ENCODE measurements at places on chromosomes 16 and 17.

- DNase-seq: peak; percentile 59
These were observed at the start of gene STAT5B for GRCh38 chr17:42276359-42276608. Gene STAT5B, minus strand, starts transcription at chr17:42276391. Its CDS starts 44,264 bp downstream, at chr17:42232127.

DNA sequence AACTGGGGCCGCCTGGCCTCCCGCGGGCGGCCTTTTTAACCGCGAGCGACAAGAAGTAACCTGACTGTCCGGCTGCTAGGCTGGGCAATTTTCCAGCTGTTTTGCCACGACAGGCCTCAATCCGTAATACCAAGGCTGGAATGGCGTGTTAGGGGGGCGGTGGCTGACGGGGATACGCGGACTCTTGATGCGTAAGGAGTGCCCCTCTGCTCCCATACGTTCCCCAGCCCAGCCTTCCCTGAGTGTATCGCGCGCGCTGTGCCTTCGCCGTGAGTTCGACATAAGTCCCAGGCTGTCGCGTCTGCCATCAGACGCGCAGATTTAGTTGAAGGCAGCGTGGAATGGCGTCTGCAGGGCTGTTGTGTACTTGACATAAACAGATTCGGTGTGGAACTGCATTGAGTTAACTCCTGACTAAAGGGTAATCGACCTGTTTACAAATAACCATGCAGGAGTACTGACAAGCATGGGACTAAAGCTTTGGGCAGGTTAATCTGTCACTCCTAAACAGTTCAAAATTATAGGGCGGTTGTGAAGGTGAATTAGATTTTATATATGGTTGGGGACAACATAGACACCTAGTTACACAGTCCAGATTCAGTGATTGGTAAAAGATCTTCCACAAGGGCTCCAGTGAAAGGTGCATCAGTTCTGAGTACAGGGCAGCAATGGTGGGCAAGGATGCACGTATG lies 16.6 kb upstream of the ERN1 start:
- DNase-seq: peak; percentile 67

GRCh38 chr16:67150833-67151396 lies at the start of gene B3GNT9:
Gene B3GNT9, minus strand, starts transcription at chr16:67150998. Its CDS starts 513 bp downstream, at chr16:67150485.
- DNase-seq: no peak

- DNase-seq: peak; percentile 17
These were observed 70.0 kb upstream of the PMFBP1 start for GRCh38 chr16:72241930-72242329.

GRCh38 chr16:1887711-1888354 lies 15.9 kb upstream of the MEIOB start:
- no peak for DNase-seq

DNA sequence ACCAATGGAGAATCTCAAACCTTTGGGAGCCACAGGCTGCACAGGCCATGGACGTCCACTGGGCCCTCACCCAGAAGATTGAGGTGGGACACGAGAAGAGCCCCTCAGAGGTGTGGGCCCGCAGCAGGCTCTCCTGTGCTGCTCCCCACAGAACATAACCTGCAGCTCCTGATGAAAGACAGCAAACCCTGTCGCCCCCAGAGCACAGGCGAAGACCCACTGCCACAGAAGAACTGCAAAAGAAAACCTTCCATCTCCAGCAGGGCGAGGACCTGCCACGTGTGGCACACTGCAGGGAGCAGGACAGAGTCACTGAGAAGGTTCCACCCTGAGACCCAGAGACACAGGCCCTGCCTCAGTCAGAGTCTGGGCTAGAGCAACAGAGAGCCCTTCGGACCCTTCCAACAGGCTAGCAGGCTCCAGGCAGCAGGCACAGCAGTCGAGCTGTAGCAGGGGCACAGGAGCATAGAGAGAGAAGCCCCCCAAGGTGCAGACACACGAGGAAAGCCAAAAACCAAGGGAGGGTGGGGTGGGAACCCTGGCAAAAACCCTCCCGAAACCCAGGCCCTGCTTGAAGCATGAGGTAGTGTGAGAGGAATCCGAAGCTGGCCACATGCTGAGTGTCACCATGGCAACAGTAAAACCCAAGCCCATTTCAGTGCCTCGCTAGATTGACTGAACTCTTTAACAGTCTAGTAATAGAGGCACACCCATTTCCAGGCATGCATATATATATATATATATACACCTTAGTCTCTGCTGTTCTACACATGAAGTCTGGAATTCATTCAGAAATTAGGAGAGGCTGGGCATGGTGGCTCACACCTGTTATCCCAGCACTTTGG lies 60.0 kb upstream of the CHMP6 start:
- DNase-seq: no peak

DNA sequence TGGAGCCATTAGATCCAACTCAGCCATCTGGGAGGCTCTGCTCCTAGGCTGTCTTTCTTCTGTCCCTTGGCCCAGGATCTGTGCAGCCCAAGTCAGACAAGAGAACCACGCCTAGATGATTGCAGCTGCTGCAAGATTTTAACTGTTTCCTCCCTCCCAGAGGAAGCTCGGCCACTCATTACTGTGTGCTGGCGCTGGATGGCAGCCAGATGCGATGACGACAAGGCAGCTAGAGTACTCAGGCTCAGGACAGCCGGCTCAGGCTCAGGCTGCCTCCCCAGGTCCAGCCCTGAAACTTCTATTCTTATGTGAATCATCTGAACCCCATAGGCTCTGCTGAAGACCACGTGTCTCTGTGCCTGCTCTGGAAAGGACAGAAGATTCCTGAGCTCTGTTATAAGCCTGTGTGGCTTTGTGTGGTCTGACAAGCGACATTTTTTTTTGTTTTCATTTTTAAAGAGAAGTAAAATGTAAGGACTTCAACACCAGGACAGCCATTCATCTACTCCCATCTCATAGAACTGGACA lies 32.1 kb upstream of the FBXW10B start:
- peak; percentile 97 for DNase-seq

DNA sequence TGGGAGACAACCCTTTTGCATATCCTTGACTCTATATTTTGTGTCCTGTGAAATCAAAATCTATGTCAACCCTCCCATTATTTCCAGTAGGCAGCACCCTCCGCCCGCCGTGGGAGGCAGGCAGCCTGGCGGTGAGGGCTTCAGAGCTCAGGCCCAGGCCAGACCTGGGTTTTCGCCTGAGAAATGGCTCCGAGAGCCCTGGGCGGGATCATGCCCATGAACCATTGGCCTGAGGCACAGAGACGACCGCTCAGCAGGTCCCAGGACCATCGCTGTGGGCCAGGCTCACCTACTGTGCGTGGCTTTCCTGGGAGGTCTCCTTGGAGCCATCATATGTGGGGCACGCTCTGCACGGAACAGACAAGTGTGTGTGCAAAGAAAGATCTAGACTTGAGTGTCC lies 6.3 kb upstream of the SLC38A8 start:
- no peak for DNase-seq

DNA sequence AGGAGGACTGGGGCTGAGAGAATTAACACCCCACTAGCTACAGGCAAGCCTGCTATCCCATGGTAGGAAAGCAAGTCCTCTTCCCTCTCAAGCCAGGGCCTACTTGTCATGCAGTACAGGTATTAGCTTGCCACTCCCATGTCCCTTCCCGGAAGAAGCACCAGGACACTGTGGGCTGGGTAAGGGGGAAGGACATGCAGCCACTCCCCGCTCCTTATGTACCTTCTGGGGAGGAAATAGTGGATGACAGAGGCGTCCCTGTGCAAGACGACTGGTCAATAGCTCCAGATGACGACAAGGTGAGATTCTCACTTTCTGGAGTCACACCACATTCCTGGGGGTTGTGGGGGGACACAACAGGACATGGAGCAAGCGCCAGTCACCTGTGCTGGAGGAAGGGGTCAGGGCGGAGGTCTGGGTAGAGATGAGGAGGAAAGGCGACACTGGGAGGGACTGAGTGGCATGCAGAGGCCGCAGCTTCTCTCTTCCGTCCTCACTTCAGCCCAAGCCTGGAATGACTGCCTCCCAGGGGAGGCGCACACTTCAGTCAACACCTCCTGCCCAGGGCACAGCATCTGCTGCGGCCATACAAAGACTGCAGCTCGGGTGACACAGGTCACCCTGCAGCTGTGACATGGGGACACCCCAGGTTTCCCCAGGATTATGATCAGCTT lies 15.1 kb upstream of the FOXJ1 start:
- DNase-seq: no peak

GRCh38 chr17:51507444-51507843 lies 247.1 kb downstream of the UTP18 start:
- no peak for DNase-seq

GRCh38 chr16:50861970-50862411 lies 120.1 kb downstream of the CYLD start:
- DNase-seq: peak; percentile 15

- DNase-seq: no peak
These were observed 33.0 kb upstream of the PRKCB start for GRCh38 chr16:23802776-23803175.

GRCh38 chr17:4003501-4004421 lies 39.5 kb upstream of the ATP2A3 start:
- DNase-seq: no peak

DNA sequence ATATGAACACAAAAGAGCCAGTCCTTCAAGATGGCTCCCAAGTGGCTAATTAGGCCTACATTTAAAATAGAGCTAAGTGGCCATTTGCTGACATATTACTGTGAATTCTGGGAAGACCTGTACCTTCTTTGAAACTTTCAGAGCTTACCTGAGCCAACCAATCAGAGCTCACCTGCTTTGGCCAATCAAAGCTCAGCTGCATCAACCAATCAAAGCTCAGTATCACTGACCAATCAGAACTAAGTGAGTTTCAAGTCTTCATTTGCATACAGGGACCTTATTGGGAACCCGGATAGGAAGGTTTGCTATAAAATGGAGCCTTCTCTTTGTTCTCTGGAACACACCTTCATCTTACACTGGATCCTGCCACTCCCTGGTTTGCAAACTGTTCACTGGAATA lies 63.7 kb downstream of the FOXL1 start:
- DNase-seq: no peak

DNA sequence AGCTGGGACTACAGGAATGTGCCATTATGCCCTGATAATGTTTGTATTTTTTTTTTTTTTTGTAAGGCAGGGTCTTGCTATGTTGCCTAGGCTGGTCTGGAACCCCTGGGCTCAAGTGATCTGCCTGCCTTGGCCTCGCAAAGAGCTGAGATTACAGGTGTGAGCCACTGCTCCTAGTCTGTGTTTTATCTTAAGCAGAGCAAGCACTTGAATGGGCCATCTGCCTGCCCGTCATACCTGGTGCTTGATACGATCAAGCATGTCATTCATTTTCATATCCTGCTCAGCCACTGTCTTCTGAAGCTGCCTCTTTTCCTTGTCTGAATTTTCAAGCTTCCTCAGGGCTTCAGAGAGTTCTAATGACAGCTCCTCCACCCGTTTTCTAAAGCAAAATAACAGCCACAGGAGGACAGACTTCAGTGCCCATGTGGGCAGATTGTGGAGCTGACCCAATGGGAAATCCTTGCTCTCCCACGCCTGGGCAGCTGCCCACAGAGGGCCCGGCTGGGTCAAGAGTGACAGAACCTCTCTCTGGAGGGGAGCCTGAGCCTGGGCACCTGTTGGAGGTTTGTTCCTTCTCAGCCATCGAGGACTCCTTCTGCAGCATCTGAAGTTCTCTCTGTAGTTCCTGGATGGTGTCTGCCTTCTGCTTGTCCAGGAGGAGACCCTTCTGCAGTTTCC lies 36.5 kb downstream of the DHX38 start:
- DNase-seq: no peak

DNA sequence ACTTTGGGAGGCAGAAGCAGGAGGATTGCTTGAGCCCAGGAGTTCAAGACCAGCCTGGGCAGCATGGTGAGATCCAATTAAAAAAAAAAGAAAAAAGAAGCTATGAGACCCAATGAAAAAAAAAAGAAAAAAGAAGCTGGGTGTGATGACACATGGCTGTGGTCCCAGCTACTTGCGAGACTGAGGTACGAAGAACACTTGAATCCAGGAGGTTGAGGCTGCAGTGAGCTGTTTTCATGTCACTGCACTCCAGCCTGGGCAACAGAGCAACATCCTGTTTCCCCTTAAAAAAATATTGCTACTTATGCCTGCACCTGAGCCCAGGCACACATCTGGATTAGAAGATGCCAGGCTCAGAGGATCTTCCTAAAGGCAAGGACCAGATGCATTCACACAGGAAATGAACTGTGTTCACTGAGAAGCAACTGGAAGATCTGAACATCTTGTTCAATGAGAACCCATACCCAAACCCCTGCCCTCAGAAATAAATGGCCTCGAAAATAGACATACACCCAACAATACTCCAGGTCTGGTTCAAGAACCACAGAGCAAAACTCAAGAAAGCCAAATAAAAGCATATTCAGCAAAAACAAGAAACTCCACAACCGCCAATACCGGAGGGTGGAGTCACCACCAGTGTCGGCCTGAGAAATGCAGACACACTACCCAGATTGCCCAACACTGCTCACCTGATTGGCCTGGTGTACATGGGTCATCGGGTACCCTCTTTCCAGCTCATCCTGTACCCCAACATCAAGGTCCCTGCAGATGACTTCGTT lies 4.4 kb downstream of the RNF135 start:
- DNase-seq: no peak

DNA sequence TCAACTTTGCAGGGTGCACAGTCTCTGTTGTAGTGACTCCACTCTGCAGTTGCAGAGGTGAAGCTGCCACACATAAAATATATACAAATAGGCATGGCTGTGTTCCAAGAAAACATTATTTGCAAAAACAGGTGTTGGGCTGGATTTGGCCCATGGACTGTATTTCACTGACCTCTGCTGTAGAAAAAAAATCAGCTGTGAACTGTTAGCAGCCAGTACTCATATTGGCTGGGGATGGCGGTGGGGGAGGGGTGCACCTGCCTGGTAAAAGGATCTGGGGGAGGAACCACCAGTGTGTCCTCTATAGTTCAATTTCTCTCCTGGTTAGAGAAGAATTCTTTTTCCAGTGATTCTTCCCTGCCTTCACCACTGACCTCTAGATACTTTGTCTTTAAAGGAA lies 50.0 kb downstream of the SHISA9 start:
- DNase-seq: no peak

- no peak for DNase-seq
These were observed 18.0 kb upstream of the SLC16A5 start for GRCh38 chr17:75069783-75070182.

DNA sequence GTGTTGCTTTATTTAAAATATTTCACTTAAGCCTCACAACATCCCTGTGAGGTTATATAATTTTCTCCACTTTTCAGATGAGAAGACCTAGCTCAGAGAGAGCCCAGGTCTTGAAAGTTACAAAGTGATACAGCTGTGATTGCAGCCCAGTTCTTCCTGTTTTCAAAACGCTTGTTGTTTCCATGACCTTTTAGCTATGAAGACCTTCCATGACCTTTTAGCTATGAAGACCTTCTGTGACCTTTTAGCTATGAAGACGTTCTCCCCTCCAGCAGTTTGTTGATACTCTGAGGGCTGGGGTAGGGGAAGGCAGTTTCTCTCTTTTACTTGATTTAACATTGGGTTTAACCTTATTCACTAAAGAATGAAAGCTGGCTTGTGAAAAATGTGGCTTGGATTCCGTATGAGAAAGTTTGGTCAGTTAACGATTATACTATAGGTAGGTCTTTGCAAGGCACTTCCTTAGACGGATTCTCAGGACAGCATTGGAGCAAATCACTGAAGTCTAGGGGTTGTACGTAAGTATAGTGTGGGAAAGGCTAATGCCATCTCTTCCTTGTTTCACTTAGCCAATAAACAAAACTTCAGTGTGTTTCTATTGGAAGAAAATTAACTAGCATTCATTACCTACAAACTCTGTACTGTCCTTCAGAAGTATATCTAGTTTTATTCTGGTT lies 20.7 kb downstream of the PHKB start:
- DNase-seq: no peak

- no peak for DNase-seq
These were observed 11.9 kb upstream of the GSDMA start for GRCh38 chr17:39950871-39951348.

Measured in LoVo (cell line).